ENCODE measurements at places on chromosomes 6 and 20.

DNA sequence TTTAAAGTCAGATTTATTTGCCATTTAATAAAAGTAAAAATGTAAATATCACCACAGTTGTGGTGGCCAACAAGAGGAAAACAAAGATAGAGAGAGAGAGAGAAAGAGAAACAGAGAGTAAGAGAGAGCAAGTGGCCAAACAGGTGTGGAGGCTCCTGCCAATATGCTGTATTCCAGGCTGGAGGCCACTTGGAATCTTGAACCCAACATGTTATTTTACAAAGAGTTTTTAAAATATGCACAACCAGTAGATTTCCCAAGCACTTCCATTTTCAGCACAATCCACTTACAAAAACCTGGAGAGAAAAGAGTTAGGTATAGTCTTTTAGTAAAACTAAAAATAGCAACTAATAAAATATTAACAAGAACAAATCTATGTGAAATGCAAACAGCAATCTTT is 1323.1 kb upstream of the CITED2 start:
- no peak for DNase-seq

DNA sequence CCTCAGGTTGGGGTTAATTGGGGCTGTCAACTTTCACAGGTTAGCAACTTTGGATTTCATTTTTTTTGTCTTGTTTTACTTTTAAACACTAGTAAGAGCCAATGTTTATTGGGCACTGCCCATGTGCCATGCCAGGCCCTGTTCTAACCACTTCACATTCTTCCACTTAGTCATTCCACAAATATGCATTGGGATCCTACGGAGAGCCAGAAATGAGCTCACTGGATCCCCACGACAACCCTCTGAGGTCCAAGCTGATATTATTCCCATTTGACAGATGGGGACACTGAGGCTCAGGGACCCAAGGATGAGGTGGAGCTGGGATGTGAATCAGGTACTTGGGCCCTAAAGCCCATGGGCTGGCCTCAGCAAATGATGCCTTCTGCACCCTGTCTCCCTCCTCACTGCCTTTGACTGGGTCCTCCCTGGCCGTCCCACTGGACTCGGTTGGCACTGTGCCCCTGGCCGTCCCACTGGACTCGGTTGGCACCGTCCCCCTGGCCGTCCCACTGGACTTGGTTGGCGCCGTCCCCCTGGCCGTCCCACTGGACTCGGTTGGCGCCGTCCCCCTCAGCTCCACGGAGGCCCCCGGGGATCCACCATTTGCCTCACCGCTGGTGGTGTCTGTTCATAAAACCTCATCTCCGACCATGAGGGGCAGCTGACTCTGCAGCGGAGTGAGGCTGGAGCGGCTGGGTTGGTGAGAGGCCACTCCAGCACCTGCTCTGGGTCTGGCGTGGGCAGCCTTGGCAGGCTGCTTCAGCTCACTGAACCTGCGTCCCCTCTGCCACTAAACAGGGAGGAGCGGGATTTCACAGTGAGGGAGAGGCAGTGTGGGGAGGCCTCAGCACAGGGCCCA is 4.8 kb upstream of the PMEPA1 start:
- no peak for DNase-seq

DNA sequence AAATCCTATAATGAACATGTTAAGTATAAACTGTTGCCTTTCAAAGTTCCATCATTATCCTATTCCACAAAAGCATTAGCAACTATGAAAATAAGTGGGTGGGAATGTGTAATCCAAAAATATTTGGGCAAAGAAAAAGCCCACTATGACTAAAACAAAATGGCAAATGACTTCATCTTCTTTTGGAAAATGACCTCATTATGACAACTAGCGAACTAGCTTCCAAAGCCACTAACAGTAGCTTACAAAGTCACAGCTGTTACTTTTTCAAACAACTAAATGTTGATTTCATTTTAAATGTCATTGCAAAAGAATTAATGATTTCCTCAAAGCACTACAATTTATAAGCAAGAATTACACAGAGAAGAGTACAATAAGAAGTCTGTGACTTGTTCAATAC is 49.8 kb upstream of the RUNX2 start:
- DNase-seq: no peak

DNA sequence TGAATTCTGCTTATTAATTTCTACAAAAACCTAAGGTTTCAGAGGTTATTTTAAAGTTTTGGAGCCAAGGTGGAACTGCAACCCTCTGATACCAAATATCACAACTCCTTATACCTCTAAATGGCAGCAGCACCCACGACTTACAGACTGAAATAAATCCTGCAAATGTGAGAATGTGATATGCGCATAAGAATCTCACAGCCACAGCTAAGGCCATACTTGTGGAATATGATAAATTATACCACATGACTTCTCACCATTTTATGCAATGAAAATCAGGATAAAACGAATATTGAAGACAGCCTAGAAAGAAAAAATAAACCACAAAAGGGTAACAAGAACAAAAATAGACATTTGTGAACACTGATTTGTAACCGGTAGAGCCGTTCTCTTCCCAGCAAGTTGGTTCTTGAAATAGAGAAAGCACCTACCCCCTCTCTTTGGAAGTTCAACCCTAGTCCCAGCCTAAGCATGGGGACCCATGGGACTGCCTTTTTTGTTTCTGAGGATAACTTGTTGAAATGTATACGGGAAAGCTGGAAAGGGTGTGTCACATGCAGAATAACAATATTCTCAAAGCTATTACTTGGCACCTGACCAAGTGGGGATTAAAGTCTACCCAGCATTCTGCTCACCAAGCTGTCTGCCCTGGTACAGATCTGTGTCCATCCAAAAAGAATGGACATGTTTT is 47.1 kb upstream of the MCM9 start:
- DNase-seq: no peak

GRCh38 chr6:158376631-158377081 is 64.4 kb downstream of the TULP4 start:
- DNase-seq: no peak

DNA sequence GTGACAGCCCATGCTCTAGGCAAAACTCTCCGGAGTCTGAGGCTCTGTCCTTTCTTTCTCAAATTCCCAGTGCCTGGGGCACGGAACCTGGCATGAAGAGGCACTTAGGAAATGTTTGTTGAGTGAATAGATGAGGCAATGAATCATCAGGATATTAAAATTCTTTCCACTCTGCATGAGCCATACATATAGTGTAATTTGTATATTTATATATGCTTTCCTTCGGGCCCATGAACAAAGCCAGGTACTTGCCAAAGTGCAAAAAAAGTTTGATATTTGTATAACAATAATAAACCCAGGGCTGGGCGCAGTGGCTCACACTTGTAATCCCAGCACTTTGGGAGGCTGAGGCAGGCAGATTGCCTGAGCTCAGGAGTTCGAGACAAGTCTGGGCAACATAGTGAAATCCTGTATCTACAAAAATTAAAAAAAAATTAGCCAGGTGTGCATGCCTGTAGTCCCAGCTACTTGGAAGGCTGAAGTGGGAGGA is 212.3 kb upstream of the ZNF217 start:
- DNase-seq: no peak

DNA sequence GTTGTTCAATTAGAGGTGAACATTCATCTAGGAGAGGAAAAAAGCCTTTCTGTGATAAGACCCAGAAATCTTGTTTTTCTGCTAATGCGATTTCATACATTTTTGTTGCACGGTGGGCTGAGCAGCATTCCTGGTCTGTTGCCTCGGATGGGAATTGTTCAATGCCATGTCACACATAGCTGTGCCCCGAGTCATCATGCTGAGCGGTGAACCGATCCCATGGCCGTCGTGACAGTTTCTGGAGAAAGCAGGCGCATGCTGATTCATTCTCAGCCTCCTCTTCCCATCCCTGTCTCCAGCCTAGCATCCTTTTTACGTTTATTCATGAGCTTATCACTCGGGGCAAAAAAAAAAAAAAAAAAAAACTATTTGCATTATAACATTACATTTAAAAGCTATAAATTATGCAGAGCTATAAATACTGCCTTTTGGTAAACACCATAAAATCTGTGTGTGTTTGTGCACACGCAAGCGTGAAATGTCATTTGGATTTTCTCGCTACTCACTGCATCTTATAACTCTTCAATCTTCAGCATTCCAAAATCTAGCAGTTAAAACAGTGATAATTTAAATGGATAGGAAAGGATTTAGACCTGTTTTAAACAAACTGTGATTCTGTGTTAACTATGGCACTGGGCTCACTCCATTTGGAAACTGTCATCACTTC is 58.9 kb upstream of the IFNGR1 start:
- no peak for DNase-seq

DNA sequence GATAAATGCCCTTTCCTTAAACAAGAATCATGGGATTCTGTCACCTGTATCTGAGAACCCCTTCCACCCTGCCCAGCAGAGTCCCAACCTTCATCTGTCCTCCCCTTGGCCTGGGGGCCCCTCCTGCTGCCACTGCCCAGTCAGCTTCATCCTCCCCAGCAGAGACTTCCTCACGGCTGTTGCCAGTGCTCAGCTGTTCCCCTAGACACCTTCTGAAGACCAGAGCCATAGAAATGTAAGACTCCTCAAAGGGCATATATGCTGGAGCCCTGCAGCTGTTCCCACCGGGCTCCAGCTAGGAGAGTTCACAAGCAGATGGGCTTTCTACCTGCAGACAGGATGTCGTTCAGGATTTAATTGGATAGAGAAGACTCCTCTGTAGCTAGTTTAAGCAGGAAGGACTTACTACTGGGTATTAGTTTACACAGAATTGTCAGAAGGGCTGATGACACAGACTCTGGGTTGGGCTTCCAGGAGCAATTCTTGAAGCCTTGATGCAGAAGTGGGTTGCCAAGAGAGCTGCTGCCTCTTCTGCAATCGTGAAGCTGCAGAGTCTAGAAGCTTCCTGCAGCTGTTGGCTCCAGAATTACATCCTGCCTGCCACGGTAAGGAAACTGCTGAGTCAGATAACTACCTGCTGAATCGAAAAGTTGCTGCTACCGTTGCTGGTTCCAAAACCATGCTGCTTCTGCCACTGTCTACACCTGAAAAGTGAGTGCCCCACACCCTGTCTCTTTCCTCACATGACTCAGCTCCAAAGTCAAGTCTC is 57.1 kb upstream of the MLN start:
- no peak for DNase-seq

Data from stimulated activated naive CD8-positive, alpha-beta T cell treated with anti-CD3 and anti-CD28 coated beads, Interleukin-15, amount 100 ng/mL, for 72 hours (primary cell).